ENCODE measurements at places on chromosomes 12 and 14.

DNA sequence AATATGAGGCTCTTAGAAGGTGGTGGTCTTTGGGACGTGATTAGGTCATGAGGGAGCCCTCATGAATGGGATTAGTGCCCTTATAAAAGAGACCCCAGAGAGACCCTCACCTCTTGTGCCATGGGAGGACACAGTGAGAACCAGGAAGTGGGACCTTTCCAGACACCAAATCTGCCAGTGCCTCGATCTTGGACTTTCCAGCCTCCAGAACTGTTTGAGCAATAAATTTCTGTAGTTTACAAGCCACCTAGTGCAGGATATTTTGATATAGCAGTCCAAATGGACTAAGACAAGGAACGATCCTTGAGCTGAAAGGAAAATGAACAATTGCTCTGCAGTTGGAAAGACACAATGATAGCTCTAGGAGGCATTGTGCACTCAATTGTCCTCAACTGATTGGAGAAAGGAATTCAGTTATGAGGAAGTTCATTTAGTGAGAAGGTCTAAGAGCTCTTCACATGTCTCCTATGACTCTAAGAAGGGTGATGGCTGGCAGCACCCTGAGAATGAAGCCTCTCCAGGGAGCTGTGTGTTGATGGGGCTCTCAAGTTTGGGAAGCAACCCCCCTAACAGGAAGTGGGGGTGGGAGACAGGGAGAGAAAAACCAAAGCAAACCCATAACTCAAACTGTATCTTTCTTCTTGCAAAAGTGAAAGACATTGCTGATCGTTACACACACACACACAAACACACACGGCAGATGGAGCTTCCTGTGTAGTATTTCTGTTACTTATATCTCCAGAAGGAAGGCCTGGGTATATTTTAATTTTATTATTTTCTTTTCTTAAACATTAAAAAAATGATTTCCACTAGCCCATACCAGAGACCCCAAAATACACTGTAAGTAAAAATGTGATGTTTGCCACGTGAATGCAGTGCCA is 21.0 kb downstream of the CHST11 start:
- DNase-seq: no peak

- DNase-seq: no peak
Measured at GRCh38 chr14:76093077-76093476, 58.6 kb upstream of the GPATCH2L start.

- no peak for DNase-seq
Measured at GRCh38 chr12:10735428-10735827, 12.3 kb upstream of the YBX3 start.

GRCh38 chr12:53069621-53070410 is 9.4 kb downstream of the SPRYD3 start:
- DNase-seq: no peak

DNA sequence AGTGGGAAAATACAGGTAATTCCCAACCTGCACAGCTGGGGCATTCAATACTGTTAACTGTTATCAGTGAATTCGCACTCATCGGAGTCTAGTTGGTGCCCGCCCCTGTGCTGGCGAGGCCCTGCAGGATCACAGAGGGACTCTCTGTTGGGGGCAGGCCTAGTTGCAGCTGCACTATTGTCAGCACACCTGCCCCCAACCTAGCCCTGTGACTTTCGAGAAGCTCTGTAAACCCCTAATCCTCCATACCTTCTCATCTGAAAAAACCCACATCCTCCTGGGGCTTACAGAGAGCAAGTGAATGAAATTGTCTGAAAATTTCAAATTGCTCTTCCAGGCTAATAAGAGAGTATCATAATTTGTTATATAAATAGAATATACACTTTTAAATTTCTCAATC is 132.2 kb upstream of the NUDT4 start:
- DNase-seq: peak; percentile 15

DNA sequence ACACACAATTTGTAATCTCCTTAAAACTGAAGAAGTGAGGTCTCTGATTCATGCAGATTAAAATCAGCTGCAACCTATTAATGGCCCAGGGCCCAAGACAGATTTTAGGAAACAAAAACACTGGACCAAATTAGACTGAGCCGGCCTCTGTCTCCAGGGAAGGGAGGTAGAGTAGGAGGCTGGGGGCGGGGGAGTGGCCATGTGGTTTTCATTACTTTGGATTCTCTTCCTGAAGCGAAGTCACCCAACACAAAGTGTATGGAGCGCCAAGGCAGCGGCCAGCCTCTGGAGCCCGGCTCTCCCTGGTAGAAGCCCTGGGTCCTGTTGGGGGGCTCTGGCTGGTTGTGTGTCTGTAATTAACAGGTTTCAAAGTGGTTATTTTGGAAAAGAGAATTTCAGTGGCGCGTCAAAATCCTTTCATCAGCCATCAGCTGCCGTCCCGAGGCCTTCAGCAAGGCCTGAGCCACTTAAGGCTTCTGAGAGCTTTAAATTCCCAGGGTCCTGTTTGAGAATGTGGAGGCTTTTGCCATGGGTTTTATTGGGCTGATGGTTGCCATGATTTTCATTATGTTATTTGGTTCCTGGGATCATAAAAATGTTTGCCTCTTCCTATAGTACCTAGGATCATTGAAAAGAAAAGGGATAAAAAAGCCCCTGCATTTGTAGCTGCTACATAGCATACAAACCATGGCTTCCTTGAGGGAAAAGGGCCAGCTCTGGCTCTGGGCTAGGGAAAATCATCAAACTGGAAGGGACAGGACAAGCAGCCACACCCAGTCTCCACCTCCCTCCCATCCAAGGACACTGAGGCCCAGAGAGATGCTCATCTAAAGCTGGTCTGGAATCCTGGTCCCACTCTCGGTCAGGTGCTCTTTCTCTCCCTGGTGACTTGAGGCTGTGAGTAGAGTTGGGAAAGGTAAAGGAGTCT is 282.4 kb downstream of the ZFP36L1 start:
- DNase-seq: no peak

DNA sequence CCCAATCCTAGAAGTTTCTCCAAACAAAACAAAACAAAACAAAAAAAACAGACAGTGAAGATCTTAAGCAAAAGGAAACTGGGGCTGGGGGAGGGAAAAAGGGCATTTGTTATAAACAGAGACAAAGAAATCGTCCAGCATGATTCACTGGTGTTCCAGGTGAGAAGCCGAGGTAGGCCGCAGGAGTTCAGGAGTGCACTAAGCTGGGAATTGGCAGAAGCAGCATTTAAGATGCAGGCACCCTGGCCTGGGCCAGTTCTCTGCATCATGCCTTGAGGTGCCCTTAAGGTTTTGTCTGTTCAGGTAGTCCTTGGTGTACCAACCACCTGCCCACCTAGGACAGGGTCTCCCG is 11.2 kb downstream of the TBX3 start:
- DNase-seq: no peak

GRCh38 chr12:57216921-57217879 is 606 bp downstream of the NXPH4 start:
- DNase-seq: peak; percentile 39

GRCh38 chr12:26736563-26737486 is 96.2 kb downstream of the ITPR2 start:
- no peak for DNase-seq

GRCh38 chr14:94136575-94137331 is 7.3 kb upstream of the IFI27L2 start:
- peak; percentile 91 for DNase-seq

- DNase-seq: no peak
Measured at GRCh38 chr12:52539083-52539820, 13.7 kb downstream of the KRT71 start.

- DNase-seq: no peak
Measured at GRCh38 chr12:122793685-122794106, 19.3 kb downstream of the CCDC62 start.

DNA sequence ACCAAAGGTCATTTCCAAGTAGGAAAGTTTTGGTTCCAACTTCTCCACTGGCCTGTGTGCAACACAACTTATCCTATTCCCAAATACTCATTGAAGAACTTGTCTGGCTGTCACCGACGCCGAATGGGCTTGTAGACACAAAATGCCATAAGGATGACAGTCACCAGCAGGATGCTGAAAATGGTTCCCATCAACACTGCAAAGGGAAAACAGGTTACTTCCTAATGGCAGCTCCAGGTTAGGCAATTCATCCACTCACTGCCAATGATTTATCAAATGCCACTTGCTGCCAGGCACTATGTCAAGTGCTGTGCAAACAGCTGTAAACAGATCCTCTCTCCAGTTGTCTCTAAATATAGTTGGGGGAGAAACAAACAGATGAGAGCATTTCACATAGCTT is 6.1 kb downstream of the C12orf76 start:
- DNase-seq: no peak

- DNase-seq: no peak
Measured at GRCh38 chr14:45144658-45145057, 8.9 kb downstream of the FANCM start.

- DNase-seq: no peak
Measured at GRCh38 chr12:56723889-56724700, 1.0 kb downstream of the NACA start.

- peak; percentile 45 for DNase-seq
Measured at GRCh38 chr14:96424109-96424989, 32.4 kb downstream of the AK7 start.

DNA sequence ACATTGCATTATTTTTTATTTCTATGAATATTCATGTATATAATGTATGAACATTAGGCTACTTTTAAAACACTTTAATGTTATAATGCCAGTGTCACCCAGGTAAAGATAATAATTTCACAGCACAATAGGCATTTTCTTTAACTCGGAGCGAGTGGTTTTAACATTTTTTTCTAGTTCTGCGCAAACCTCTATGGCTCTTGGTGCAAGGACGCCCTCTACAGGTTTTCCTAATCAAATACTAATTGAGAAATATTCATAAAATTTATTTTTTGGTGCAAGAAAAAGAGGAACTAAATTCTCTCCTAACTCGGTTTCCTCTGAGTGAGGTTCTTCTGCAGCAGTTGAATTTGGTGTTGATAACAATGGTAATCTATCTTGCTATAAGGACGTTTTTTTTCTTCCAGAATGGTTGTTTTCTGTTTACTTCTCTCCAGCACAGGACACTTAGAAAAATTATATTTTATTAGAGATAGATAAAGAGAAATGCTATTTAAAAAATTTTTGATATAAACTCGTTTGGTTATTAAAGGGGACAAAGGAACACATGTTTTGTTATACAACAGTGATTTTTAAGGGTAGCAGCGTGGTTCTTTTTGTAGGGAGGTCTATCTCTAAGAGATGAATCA is 2.4 kb upstream of the WIF1 start:
- DNase-seq: peak; percentile 34

GRCh38 chr12:113911971-113912759 is 54.0 kb downstream of the RBM19 start:
- no peak for DNase-seq

GRCh38 chr14:79852950-79853744 is 358.2 kb downstream of the DIO2 start:
- DNase-seq: no peak

- peak; percentile 59 for DNase-seq
Measured at GRCh38 chr14:73463411-73463810, 5.1 kb upstream of the NUMB start.

DNA sequence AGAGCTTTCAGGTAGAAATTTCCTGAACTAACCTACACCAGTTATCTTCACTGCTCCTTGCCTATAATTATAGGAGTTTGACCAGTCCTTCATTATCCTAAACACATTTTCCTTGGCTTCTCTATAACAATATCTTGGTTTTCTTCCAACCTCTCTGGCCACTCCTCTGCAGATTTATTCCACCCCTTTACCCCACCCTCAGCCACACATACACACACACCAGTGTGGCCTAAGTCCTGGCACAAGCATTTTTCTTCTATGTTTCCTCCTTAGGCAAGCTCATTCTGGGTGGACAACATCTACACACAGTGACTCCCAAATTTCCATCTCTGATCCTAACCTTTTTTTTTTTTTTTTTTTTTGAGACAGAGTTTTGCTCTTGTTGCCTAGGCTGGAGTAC is 25.1 kb downstream of the CDK17 start:
- DNase-seq: no peak

- DNase-seq: no peak
Measured at GRCh38 chr14:80638620-80639515, 302.7 kb downstream of the CEP128 start.

DNA sequence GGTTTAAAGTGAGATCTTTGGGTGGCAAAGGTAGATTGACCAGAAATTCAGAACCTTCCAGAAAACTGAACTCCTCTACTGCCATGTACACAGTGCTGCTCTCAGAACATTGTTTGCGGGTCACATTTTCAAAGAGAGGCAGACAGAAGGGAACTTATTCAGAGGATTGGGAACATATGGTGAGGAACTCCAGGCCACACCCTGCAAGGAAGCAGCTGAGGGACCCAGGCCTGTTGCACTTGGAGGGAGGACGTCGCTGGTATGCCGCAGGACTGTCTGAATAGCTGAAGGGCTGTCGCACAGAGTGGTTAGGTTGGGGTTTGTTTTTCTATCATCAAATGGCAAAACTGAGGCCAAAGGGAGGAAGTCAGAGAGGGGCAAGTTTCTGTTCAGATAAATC is 441.1 kb downstream of the DPF3 start:
- no peak for DNase-seq

DNA sequence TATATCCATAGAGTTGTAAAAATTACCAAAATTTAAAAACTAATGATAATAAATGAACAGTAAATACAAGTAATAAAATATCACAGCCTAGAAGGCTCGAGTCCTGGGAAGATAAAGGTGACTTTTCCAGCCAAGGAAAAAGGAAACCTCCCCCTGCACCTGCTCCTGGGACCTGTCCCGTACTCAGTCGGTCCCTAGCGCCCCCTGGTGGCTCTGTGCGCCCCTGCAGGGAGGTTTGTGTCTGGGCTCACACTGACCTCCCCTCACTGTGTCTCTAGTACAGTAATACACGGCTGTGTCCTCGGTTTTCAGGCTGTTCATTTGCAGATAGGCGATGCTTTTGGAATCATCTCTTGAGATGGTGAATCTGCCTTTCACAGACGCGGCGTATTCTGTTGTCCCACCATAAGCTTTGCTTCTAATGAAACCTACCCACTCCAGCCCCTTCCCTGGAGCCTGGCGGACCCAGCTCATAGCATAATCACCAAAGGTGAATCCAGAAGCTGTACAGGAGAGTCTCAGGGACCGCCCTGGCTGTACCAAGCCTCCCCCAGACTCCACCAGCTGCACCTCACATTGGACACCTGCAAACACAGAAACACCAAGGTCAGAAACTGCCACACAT is 1030.4 kb downstream of the TMEM121 start:
- peak; percentile 86 for DNase-seq

DNA sequence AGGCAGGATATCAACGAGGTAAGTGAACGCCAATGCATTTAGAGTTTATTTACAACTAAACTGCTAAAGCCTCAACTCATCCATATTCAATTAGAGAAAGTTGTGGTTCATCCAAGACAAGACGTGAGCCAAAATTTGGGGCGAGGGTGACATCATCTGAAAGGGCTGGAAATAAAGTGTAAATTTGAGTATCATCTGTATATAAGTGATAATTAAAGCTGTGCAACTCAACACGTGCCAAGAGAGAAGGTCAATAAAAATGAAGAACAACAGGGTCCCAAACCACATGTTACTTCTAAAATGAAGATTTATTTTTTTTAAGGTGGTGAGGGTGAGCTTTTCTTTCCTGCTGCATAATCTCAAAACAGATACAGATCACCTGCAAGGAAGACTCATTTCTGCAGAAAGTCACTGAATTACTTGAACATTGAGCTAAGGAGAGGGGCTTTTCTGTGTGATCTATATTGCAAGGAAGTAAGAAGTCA is 203.6 kb downstream of the EFCAB11 start:
- peak; percentile 61 for DNase-seq
